Renal cortex interstitium (tissue), 15 donors: ENCODE measurements at places on chromosomes 5 and 9.

- DNase-seq = no peak
Observed at GRCh38 chr9:32606811-32607210, 28.7 kb downstream of the TAF1L start.

DNA sequence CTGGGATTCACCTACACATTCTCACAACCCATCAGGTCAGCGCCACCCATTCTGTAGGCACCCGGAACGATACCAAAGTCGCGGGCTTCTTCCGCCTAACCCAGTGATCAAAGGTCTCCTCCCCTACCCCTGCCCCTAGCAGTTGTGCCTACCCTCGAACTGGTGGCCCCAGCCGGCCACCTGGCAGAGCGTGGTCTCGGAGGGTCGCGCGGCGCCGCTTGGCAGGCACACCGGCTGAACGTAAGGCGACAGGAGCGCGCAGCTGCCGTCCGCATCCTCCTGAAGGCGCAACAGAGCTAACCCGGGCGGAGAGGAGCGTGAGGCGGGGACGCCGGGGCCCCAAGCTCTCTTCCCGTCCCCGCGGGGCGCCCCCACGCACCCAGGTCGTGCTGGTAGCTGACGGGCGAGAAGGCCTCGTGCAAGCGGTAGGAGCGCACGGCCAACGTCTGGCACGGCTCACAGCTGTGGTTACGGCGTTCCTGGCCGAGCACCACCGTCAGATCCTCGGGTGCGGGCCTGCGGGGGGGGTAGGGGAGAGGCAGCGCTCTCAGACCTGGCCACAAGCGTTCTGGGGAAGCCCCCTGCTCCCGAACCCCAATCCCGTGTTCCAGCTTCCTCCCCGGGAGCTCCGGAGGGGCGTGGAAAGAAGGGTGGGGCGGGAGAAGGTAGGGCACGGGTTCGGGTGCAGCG lies 2.8 kb upstream of the PFN3 start:
- no peak for DNase-seq

GRCh38 chr5:142587354-142587965 lies 98.4 kb downstream of the FGF1 start:
- DNase-seq = no peak

- DNase-seq = no peak
Observed at GRCh38 chr5:95701074-95701473, 18.3 kb upstream of the SPATA9 start.

DNA sequence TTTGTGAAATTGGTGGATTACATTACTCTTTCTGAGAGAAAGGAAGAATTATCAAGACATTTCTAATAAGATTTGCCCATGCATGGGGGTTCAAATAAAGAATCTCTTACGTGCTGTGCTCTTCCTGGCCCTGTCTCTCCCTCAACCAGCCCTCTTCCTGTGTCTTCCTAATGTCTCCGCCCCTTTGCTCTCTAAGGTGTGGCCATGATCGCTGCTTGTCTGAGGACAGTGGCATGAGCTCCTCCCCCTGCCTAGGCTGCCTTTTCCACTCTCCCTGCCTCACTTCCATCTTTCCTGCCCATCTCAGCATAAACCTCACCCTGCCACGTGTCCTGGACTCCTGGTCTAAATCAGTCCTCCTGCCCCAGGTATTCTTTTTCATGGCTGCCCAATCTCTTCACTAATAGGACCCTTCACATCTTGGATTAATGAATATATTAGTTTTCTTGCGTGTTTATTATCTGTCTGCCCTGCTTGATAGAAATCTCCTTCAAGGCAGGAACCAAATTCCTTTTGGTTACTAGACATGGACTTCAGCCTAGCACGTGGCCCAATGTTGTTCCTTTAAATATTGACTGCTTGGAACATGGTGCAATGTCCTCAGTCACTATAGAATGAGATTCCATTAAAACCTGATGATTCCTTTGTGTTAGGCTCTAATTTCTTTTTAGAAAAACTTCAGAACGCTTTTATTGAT lies 122.3 kb downstream of the MTRR start:
- DNase-seq = no peak

GRCh38 chr9:91865041-91865440 lies 85.0 kb downstream of the ROR2 start:
- DNase-seq = no peak

DNA sequence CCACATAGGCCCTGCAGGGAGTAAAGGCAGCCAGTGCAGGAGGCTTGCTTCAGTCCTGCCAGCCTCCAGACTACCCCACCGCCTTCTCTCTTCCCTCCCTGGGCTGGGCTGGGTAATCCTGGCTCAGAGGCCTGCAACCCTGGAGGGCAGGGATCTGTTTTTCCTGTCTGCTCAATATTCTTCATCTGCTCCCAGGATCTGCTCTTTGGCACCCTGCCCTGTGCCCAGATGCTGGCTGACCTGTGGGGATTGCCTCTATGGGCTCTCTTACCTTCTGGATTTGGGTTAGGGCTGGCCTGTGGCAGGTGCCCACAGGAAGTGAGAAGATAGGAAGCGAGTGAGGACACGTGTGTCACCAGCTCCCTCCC lies 7.3 kb upstream of the ANGPTL2 start:
- no peak for DNase-seq

GRCh38 chr5:133873449-133873848 lies 95.0 kb downstream of the C5orf15 start:
- no peak for DNase-seq

DNA sequence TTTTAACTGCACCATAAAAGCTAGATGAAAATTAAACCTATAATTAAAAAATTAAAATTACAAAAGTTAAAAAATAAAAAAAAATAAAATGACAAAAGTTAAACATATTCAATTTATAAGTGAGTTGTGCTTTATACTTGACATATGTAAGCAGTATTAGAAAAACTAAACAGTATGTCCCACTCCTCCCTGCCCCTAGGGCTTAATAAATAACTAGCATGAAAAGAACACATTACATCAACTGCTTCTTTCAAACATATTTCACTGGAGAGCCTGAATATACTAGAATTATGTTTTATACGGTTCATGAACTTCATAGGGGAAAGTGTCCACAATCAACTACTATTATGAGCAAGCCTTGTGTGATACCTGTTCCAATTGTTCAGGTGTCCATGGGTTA lies 47.6 kb downstream of the ECPAS start:
- no peak for DNase-seq

DNA sequence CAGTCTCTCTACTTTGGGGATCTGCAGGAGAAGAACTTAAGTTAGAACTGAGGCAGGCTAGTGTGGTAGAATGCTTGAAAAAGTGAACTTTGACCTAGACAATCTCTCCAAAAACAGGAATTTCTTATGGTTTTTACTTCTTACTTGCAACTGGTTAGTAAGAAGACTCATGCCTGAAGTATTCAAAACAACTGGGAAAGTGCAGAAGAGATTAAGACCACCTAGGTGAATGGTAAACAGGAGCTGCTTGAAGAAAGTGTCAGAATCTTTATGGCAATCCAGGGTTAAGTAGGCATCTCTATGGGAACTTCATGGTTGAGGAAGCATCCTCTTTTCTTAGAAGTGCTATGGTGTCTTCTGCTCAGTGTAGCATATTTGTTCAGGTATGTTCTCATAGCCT lies 428.6 kb upstream of the TLE4 start:
- no peak for DNase-seq

- DNase-seq = no peak
Observed at GRCh38 chr9:89446961-89447310, 51.0 kb downstream of the SEMA4D start.

GRCh38 chr5:131488463-131488862 lies 146.6 kb downstream of the RAPGEF6 start:
- DNase-seq = no peak

DNA sequence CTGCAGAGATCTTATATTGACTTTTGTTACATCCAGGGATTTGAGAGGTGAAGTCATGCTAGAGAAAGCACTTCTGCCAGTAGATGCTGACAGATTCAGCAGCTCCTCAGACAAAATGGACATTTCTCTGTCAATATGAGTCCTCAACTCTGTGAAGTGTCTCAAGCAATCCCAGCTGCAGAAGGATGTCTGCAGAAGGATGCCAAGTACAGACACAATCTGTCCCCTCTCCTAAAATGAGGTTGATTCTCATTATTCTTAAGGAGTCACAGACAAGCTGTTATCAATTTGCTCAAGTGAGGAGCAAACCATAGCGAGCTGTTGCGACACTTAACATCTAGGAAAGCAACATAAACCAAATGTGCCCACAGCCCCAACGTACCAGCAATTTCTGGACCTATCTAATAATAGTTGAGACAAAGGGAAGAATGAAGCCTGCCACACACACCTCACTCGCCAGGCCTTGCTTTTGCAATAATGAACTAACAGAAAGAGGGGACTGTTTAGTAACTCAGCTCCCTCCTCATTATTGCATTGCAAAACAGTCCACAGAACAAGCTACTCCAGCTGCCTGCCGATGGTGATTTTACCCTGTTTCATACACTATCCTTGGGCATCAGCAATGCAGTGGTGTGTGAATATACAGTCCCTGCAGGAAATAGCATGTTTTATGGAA lies 364.2 kb upstream of the PDE4D start:
- DNase-seq = no peak

DNA sequence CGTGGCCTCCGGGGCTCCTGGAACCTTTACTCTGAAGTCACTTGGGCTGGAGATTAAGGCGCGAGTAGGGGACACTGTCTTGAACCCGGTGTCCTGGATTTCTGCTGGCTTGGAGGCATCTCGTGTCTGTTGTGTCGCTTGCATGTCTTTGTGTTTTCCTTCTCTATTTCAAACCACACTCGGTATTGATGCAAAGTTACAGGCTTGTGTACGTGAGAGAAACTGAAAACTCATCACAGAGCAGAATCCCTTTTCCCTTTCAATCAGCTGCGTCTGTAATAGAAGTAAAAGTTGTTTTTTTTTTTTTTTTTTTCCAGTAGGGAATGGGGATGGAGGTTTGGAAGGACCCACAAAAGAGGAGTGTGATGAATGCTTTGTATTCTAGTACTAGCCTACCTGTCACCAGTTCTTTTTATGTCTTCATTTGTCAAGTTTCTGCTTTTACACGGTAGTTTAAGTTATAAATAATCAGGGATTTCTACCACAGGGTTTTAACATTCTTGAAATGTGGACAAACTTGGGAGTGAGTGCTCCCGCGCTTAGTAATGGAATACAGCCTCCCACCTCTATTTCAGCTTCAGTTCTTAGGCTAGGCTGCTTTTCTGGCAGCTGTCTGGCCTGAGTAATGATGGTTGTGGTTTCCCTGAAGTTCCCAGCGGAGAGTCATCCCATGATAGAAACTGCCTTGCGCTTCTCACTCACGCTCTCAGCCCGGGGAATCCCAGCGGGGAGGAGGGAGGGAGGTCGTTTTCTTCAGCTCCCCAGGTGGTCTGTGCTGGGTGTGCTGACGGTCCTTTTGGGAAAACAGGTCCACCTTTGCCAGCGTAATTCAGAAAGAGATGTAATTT lies 763 bp downstream of the TJP2 start:
- DNase-seq = no peak

- no peak for DNase-seq
Observed at GRCh38 chr5:16618138-16618897, 1.5 kb upstream of the RETREG1 start.

DNA sequence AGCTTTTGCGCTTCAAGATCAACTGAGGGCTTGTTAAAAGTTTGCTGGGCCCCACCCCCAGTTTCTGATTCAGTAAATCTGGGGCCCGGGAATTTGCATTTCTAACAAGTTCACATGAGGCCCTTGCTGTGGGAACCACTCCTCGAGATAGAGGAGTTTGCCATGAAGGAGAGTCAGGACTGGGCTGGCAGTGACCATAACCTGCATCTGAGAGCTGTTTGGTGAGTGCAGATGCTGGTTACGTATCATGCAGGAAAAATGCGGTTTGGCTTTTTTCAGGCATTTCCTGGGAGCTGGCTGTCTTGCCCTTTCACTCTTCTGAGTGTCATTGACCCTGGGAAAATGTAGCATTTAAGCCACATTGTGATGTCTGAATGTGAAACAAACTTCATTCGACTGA lies 9.4 kb upstream of the ANGPTL2 start:
- DNase-seq = no peak

- no peak for DNase-seq
Observed at GRCh38 chr5:109852371-109853155, 162.8 kb downstream of the MAN2A1 start.

DNA sequence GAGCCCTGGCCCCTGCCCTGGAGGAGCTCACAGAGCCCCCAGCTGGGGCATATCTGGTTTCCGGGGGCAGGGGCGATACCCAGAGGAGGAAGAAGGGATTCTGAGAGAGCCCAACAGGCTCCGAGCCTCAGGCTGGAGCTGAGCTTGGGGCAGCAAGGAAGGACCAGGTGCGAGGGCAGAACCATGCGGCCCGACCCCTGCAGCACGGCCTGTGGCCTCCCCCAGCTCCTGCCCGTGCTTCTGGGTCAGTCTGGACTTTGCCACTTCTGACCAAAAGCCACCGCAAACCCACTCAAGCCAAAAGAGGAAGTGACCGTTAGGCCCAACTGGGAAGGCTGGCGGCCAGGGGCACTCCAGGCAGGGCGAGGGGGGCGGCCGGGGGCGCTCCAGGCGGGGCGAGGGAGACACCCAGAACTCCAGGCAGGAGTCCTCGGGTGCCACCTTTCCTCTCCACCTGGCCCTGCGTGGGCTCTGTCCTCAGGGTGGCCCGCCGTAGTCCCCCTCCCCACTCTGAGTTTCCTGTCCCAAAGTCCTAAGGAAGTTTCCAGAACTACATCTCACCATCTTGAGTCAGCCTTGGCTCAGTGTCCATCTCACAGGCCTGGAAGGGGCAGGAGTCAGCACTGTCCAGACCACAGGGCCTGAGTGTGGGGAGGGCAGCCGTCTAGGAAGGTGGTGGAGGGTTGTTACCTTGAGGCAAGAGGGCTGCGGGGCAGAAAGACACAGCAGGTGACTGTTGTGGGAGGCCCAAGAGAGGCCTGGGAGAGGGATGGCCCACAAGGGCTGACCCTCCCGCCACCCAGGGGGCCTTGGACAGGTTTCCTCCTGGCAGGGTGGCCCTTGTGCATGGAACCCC lies 946 bp upstream of the LTC4S start:
- no peak for DNase-seq

- no peak for DNase-seq
Observed at GRCh38 chr5:112951124-112951702, 25.4 kb upstream of the DCP2 start.

DNA sequence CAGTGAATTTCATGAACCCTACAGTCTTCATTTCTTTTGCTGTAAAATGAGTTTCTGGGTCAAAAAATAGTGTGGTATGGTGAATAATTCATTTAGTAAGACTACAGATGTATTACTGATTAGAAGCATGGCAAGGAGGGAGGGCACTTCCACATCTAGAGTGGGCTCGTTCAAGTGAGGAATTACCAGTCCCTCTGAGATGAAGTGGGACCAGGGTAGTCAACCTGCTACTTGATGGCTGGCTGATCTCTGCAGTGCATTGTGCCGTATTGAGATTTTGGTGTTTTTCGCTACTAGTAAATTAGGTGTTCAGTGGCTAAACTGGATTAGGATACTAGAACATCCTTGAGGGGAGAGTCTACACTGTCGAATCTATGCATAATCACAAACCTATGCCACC lies 10.8 kb downstream of the CDC37L1 start:
- DNase-seq = no peak
